Stimulated activated CD8-positive, alpha-beta memory T cell treated with anti-CD3 and anti-CD28 coated beads, Interleukin-7, amount 100 ng/mL, for 1 hour (primary cell): ENCODE measurements at places on chromosomes 1 and 21.

DNA sequence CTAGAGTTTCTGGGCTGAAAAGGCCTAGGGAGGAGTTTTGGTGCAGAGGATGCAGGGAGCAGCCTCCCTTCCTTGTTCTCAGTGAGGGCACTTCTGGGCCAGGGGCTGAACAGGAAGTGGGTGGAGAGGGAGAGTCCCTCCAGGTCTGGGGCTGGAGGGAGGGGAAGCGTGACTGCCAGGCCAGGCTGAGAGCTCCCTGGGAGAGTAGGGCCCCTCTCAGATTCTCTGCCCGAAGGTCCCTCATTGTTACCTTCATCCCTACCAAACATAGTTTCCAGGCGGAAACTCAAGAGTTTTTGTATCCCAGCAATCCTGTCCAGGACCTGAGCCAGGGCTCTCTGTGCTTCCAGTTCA, 36.8 kb downstream of the CITED4 start:
- DNase-seq: no peak

DNA sequence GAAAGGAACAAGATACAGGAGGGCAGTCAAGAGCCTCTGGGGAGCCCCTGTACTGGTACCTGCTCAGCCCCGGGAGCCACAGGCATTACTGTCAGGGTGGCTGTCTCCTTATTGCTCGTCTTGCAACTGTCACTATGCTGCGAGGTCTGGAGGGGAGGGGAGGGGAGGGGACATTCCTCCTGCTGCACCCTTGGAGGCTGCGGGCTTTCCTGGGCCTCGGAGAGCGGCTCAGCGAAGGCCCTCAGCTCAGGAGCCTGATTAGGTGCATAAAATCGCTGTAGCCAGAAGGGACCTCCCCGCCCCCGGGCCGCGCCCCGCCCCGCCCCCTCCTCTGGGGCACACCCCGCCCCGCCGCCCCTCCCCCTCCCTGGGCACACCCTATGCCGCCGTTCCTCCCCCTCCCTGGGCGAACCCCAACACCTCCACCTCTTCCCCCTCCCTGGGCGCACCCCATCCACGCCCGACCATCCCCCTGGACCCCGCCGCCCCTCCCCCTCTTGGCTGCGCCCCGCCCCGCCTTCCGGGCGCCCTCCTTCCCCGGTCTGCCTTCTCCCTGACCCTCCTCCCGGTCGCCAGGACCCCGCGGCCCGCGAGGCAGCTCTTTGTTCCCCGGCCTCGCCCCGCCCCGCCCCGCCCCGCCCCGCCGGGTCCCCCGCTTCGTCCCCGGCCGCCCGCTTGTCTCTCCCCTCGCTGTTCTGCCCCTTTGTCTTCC, 35.5 kb downstream of the CACHD1 start:
- no peak for DNase-seq

DNA sequence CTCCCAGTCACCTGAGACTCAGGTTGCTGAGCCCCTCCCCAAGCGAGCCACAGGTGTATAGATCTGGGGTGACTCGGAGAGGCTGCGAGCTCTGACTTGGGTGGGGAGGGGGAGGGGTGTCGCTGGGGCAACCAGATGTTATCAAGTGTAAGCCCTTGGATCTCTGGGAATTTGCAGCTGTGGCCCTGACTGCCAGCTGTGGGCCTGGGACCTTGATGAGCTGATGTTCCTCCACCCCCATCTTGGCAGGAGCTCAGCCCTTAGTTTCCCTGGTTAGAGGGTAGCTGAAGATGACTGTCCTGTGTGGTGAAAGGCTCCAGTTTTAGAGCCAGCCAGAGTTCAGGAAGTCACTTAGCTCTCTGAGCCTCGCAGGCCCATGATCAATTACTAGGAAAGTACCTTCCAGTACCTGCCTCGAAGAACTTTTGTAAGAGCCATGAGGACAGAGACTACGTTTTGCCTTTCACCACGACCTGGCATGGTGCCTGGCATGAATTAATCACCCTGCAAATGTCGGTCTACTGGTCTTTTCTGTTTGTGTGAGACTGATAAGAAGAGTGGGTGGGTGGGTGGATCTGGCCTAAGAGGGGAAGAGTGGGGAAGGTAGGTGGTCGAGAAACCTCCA, 55.8 kb downstream of the YARS1 start:
- DNase-seq: no peak

GRCh38 chr1:167792188-167792565, 70.4 kb downstream of the MPZL1 start:
- no peak for DNase-seq

GRCh38 chr1:24186993-24187790, at the start of gene IFNLR1:
TSS of gene IFNLR1 (minus strand) at chr1:24187289. CDS start at chr1:24187248, 41 bp downstream.
- DNase-seq: peak; percentile 39

DNA sequence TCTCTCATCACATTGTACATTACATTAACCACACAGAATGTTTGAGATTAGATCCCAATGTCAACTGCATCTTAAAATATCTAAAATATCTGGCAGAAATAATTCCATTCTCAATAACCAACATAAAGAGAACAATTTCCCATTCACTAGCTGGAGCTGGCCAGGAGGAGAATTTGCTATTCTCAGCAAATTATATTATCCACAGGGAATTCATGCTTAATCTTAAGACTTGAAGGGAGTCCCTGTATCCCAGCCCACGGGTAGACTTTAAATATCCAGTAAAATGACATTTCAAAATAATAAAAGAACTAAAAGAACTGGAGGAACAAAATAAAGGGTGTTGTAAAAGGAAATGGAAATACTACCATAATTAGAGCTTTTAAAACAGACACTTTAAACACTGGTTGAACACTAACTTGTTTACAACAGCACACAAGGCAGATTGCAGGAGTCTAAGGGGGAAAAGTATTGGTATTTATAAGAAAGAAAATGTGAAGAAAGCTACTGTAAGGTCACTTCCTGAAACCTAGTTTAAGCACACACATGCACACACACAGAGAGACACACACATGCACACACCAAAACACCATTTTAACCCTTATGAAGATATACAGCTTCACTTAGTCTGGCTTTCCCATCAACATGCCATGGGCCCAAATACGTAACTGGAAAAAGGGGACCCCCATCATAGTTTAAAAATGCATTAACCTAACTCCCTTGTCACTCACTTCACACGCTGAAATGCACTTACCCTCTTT, 107.0 kb downstream of the PTPN14 start:
- no peak for DNase-seq

- DNase-seq: no peak
Observed at GRCh38 chr1:60052601-60053000, 21.0 kb downstream of the C1orf87 start.

GRCh38 chr21:25639551-25640201, 618 bp downstream of the JAM2 start:
- no peak for DNase-seq

- DNase-seq: no peak
Observed at GRCh38 chr1:24257373-24257772, 61.8 kb upstream of the GRHL3 start.

DNA sequence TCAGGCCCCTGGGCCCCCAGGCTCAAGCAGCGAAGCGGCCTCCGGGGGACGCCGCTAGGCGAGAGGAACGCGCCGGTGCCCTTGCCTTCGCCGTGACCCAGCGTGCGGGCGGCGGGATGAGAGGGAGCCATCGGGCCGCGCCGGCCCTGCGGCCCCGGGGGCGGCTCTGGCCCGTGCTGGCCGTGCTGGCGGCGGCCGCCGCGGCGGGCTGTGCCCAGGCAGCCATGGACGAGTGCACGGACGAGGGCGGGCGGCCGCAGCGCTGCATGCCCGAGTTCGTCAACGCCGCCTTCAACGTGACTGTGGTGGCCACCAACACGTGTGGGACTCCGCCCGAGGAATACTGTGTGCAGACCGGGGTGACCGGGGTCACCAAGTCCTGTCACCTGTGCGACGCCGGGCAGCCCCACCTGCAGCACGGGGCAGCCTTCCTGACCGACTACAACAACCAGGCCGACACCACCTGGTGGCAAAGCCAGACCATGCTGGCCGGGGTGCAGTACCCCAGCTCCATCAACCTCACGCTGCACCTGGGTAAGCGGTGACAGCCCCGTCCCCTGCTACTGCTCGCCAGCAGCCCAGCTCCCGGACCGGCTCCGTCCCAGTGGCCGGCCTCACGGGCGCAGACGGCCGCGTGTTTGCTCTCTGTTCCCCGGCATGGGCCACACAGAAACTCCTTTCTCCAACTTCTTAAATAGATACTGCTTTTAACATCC, 539 bp downstream of the LAMC1 start:
- no peak for DNase-seq
